Dorsolateral prefrontal cortex (tissue), 122 donors: ENCODE measurements at places on chromosomes 1 and 21.

DNA sequence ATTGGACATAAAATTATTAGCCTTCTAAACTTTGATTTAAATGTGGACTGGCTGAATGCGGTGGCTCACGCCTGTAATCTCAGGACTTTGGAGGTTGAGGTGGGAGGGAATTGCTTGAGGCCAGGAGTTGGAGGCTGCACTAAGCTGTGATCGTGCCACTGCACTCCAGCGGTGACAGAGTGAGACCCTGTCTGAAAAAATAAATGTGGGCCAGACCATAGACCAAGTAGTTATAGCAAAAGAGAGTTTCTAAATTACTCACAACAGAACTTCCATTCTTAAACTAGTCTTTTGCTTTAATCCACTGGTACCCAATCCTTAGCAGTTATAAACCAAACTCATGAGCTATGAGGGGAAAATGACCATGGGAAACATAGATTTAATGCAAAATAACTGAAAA lies 35.2 kb downstream of the RAP1A start:
- no peak for DNase-seq

DNA sequence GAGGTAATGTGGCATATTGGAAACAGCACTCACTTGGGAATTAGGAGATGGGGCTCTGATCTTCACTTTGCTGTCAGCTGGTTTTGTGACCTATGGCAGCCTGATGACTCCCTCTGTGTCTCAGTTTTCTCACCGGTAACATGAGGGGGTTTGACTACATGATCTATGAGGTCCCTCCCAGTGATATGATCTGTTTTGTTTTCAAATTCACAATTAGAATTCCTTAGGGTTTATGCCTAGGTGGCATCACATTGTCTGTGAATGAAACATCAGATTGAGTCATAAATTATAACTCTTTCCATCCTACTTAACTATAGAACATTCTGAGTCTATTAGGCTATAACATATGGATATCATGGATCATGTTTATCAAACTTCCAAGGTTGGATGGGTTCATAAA lies 386.6 kb downstream of the PTBP2 start:
- DNase-seq = no peak

DNA sequence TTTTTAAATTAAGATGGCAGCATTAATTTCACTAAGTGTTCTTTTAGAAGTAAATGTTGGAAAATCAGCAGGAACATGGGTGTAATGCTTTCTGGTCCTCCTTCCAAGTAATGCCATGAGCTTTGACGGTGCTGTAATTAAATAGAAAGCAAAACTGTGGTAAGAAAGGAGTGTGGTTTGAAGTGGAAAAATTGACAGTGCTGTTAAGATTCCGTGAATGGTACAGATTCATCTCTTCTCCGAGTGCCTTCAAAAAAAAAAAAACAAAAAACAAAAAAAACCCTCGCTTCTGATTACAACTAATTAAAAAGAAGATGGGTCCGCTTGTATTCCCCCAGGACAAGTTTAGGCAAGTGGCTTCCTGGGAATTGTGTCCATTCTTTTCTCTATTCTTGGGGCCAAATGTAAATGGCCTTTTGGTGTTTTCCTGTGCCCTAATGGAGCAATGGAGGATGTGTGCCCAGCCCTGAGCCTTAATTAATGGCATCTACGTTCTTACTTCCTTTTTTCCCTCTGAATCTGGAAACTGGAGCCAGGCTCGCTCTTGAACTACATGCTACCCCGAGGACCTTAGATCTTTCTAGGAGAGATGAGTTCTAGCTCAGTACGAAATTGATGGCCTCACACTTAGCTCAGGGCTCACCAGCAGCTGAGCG lies 5.1 kb downstream of the LMO4 start:
- DNase-seq = no peak

GRCh38 chr1:200880212-200880611 lies 7.4 kb downstream of the GPR25 start:
- no peak for DNase-seq

DNA sequence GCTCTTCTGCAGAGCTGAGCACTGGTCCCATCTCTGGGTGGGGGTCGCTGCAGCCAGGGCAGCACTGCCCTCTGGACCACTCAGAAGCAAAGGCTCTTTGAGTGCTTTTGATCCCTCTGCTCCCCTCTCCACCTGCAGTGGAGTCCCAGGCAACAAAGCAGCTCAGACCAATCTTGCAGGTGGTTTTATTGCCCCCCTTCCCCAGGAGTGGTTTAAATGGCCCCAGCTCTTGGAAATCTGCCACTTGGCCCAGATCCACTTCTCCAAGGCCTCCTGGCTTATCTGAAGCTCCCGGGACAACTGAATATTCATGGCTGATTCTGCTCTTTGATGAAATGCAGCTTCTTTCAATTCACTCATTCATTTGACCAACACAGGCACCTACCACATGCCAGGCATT lies 2.7 kb downstream of the STUM start:
- DNase-seq = no peak

DNA sequence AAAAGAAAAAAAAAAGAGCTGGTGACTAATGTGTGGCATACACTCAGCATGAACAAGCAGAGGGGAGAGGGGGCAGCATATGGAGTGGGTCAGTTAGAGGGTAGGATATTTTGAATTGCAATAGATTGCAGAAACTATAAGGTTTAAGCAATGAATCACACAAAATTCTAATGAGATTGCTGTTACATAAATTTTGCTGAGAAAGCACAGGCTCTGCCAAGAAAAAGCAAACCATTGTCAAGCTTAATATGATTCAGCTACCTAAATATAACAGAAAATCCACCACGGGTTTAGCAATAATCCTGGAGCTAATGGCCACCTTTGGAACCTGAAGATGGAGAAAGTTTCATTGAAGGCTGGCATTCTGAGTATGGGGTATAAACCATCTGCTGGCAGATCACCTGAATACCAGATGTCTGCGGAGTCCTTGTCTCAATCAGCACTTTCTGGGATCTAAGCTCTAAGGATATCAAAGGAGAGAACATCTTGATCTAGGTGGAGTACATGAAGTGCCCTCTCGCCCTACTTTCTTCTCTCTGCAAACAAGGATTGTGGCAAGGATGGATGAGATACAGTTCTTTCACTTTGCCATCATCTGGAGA lies 30.3 kb upstream of the ANGPTL7 start:
- no peak for DNase-seq
